ENCODE measurements at places on chromosomes 7 and 10. TPM values are rescaled to one million over a fixed set of nuclear protein-coding genes. Genes with fewer than 3 reads are reported as not detected.
A peak's percentile ranks its signal among the peaks of the same experiment; 100 is the strongest.

EBLN1 gene
- total RNA-seq: not detected

DNA sequence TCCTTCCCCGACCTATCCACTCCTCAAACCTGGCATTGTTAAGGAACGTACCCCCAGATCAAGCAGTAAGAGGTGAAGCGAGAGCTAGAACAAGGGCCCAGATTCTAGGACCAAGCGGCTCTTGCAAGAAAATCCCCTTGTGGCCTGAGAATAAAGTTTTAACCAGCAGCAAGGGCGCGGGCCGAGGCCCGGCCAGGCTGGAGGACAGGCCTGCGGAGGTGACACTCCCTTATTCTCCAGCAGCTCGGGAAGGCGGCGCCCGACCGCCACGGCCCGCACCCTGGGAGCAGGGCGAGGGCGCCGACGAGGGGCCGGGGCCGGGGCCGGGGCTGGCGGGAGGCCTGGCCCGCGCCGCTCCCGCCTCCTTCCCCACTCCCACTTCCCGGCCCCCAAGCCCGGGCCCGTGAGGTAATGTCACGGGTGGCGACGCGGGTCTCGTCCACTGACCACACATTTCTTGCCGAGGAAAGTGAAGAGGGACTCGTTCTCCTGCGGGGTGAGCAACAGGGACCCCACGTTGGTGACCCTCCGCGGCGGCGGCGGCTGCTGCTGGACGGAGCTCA is 551 bp downstream of the WASL start:
- no peaks in the 10 kb centered on the region for H3K27me3 ChIP-seq
- H3K4me3 ChIP-seq: peak overlapping the region; percentile 96
- H3K27ac ChIP-seq: peak overlapping the region; percentile 99

DNA sequence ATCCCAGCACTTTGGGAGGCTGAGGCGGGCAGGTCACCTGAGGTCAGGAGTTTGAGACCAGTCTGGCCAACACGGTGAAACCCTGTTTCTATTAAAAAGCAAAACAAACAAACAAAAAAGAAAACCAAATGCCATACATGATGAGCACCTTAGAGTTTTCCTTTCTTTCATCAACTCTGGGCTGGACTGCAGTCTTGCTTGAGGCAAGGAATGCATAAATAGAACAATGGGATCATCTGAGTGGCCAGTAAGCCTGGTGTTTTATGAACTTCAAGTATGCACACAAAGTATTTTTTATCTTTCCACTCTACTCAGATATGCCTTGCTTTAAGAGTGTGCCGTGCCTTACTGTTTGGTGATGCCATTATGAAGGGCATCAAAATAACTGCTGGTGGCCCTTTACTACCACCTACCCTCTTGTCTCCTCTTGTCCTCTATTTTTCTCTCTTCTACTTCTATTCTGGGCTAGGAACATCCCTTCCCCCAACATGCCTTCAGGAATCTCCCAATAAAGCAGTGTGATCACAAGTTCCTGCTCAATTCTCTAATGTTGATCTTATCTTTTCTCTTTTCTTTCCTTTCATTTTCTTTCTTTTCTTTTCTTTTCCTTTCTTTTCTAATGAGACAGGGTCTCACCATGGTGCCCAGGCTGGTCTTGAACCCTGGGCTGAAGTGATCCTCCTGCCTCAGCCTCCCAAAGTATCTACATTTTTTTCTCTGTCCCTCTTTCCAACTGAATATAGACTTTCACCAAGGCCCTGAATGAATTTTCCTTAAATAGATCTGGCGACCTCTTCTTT is 10.2 kb downstream of the SCD start:
- H3K4me3 ChIP-seq: no peak overlapping the region
- peaks cover 55% of the 10 kb centered on the region for H3K36me3 ChIP-seq
- no peak for DNase-seq
- no peak overlapping the region for H3K27ac ChIP-seq
- no peaks in the 10 kb centered on the region for H3K27me3 ChIP-seq

- no peak overlapping the region for H3K27ac ChIP-seq
- H3K4me1 ChIP-seq: peaks cover 5% of the 10 kb centered on the region
- no peak for DNase-seq
- H3K36me3 ChIP-seq: no peaks in the 10 kb centered on the region
- no peaks in the 10 kb centered on the region for H3K27me3 ChIP-seq
Observed at GRCh38 chr7:116687801-116688201, 15.8 kb downstream of the MET start.

- no peak overlapping the region for H3K4me3 ChIP-seq
- H3K27me3 ChIP-seq: peaks cover 2% of the 10 kb centered on the region
- H3K27ac ChIP-seq: no peak overlapping the region
- no peak for DNase-seq
Observed at GRCh38 chr10:112839928-112840654, 110.0 kb upstream of the TCF7L2 start.

DNA sequence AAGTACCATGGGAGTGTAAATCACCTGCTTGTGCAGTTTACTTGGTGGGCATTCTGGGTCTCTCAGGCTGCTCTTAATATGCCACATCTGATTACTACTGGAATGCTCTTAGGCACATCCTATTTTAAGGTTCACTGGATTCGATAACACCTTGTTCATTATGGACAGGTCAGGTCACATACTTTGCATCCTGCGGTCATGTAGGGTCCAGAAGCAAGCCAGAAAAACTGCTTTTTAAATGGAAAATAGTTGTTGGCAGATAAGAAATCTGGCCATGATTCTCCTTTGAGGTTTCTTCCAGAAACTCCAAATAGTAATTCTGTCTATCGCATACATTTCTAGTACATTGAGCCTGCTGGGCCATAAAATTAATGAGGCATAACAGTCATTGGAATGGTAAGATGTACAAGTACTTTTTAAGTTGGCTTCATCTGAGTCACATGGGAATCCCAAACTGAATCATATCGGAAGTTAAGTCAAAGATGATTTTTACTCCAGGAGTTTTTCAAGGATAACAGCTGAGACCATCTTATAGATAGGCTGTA is 371.9 kb downstream of the LRRTM3 start:
- H3K36me3 ChIP-seq: no peaks in the 10 kb centered on the region
- no peaks in the 10 kb centered on the region for H3K27me3 ChIP-seq

AKR1C2 gene
- 87.5 TPM for total RNA-seq

DNA sequence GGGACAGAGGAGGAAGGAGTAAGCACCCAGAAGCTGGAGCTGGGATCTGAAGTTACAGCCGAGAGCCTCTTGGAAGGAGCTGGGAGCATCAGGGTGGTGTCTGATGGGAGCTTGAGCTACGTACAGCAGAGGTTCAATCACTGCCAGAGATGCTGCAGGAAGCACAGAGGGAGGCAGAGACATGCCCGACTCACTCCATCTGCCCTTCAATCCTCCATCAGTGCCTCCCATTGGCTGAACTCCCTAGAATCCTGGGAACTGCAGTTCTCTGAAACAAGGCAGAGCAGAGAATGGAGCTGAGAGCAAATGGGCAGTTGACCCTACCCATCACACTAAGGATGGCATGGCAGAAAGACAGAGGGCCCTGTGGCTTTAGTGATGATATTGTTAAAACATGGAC is 40.0 kb upstream of the CTBP2 start:
- no peak for DNase-seq
- H3K4me3 ChIP-seq: no peak overlapping the region
- no peaks in the 10 kb centered on the region for H3K4me1 ChIP-seq
- no peaks in the 10 kb centered on the region for H3K36me3 ChIP-seq
- peaks cover 2% of the 10 kb centered on the region for H3K27me3 ChIP-seq

CLRN3 gene
- 6.6 TPM for total RNA-seq

PAX4 gene
- 3.4 TPM for total RNA-seq

DNA sequence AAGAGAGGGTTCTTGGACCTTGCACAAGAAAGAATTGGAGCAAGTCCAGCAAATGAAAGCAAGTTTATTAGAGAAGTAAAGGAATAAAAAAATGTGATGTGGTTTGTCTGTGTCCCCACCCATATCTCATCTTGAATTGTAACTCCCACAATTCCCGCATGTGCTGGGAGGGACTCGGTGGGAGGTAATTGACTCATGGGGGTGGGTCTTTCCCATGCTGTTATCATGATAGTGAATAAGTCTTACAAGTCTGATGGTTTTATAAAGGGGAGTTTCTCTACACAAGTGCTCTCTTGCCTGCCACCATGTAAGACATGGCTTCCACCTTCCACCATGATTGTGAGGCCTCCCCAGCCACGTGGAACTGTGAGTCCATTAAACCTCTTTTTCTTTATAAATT is 39.2 kb upstream of the FZD9 start:
- DNase-seq: no peak
- no peak overlapping the region for H3K4me3 ChIP-seq
- no peaks in the 10 kb centered on the region for H3K36me3 ChIP-seq
- H3K27ac ChIP-seq: no peak overlapping the region

DNA sequence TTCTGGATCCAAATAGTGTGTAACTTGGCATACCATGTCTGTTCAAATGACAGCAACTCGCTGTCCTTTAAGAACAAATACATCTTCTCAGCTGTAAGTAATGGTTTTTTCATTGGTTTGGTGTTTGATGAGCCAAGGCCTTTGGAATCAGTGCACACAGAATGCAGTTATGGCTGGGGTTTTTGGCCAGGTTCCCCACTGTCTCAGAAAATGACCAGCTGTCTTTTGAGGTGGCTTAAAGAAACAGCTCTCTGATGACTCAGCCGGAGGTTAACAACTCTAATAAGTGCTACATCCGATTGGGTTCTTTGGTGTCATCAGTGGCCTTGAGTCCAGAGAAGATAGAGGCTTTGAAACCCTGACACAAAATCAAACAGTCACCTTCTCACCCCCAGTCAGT is 688.4 kb downstream of the REEP3 start:
- H3K36me3 ChIP-seq: no peaks in the 10 kb centered on the region
- no peak for DNase-seq
- H3K4me3 ChIP-seq: no peak overlapping the region
- H3K27ac ChIP-seq: no peak overlapping the region

DNA sequence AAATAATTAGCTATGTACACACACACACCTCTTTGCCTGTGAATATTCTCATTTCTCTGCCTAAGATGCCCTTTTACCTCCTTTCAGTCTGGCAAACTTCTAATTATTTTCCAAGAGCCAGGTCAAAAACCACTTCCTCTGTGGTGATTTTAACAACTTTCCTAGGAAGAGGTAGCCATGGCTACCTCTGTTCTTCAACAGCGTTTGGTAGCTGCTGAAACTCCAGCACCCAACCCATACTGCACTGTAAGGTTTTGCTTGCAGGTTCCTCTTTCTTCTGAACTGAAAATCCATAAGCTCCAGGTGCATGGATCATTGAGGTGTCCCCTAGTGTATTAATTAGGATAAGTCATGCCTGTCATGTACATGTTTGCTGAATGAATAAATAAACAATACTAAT is 25.6 kb downstream of the NRCAM start:
- H3K36me3 ChIP-seq: no peaks in the 10 kb centered on the region
- H3K27ac ChIP-seq: no peak overlapping the region
- H3K4me3 ChIP-seq: no peak overlapping the region
- no peak for DNase-seq
- H3K4me1 ChIP-seq: no peaks in the 10 kb centered on the region
- no peaks in the 10 kb centered on the region for H3K27me3 ChIP-seq

Measured in type B pancreatic cell (in vitro differentiated cells).